Myocyte (in vitro differentiated cells): ENCODE measurements at places on chromosomes 2 and 18.

DNA sequence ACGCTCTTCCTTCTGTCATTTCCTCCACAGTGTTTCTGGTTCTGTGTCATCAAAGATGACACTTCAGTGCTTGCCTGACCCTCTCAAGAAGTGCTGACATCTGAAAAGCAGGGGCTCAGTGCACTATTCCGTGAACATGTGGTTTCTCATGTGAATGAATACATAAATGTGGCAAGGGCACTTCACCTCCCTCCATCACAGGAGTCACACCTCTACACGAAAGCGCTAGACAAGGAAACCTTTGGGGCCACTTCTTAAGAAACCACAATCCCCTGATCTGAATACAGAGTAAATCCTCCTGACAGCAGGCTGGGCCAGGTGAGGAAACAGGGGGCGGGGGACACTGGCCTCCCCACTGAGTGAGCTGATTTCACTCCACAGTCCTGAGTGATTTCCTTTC, 145.8 kb upstream of the ACAA2 start:
- no peak for DNase-seq

- DNase-seq = no peak
These were observed 179.7 kb downstream of the MCFD2 start for GRCh38 chr2:46735730-46736493.

GRCh38 chr18:67508146-67508545, 8.4 kb downstream of the DSEL start:
- DNase-seq = no peak

DNA sequence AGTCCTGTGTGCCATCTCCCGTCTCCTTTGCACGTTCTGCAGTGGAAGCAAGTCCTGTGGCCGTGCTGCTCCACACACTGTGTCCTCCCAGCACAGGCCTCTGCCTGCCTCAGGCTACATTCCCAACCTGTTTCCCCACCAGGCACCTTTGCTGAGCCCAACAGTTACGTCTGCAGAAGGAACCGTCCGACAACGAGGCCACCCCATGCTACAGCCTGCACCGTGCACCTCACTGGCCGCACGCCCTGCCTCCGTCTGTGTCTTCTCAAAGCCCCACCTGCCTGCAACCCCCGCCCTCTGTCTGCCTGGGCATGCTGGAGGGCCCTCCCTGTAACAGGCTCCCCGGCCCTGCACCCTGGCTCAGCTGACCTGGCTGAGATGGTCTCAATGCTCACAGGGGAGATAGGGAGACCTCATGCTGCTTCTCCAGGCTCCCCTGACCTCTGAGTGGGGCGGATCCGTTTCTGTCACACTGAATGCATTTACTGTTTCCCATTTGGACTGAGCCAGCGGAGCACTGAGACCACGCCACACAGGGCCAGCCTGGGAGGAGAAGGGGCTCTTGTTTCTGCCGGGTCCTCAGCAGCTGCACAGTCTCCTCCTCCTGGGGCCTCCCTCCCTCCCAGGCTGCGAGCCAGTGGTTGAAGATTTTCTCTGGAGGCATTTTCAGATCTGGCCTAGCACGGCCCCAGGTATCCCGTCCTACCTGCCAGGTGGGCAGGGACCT, 109.1 kb upstream of the OTOS start:
- DNase-seq = peak; percentile 60

GRCh38 chr18:61609131-61609530, 275.9 kb downstream of the CDH20 start:
- no peak for DNase-seq

GRCh38 chr18:55245211-55245614, 286.0 kb upstream of the CCDC68 start:
- DNase-seq = no peak

GRCh38 chr2:14560716-14561115, 71.8 kb upstream of the LRATD1 start:
- DNase-seq = no peak

GRCh38 chr18:6294148-6294784, 120.4 kb downstream of the L3MBTL4 start:
- no peak for DNase-seq

DNA sequence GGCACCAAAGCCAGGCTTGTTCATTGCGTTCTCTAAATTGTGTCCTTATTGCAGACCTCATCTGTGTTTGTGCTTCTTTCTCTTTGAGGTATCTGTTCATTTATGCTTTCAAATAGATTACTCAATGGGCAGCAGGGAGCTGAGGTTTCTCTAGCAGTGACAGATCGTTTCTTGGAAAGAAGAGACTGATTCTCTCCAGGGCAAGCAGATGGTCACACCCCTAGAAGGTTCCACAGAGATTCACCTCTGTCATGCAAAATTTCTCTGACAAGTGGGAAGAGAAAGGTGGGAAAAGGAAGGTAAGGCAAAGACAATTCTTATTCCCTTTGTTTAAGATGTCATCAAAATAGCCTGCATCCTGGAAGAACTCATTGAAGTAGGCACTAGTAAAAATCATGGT, 14.0 kb downstream of the DLGAP1 start:
- DNase-seq = no peak

DNA sequence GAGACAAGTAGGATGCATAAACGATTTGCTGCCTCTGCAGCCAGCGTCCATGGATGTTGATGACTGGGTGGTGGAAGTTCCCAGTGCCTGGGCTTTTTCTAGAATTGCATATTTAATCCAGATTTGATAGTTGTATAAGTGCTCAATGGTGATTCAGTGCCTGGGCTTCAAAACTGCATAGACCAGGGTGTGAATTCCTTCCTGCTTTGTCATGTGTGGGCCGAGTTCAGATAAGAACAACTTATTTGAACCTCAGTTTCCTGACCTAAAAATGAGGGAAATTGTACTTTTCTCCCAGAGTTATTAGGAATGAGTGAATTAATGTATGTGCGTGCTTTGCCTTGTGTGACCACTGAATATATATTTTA, 154.6 kb downstream of the WDSUB1 start:
- no peak for DNase-seq

- DNase-seq = no peak
These were observed 4.2 kb upstream of the ONECUT2 start for GRCh38 chr18:57431002-57431382.

- no peak for DNase-seq
These were observed 2089.7 kb upstream of the CELF4 start for GRCh38 chr18:39655341-39655740.

DNA sequence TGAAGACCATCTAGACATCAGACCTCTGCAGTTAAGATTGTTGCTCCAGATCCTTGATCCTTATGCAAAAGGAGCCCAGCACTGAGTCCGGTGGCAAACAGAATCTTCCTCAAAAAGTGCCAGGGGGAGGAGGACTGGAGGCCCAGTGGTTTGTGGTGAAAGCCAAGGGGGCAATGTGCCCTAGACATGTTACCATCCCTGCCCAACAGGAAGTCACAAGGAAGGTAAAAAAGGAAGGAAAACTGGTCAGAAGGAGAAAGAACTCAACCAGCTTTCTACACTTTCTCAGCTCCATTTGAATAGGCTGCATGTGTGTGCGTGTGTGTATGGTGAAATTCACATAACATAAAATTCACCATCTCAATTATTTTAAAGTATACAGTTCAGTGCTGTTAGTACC, 25.0 kb upstream of the KDM3A start:
- DNase-seq = no peak

DNA sequence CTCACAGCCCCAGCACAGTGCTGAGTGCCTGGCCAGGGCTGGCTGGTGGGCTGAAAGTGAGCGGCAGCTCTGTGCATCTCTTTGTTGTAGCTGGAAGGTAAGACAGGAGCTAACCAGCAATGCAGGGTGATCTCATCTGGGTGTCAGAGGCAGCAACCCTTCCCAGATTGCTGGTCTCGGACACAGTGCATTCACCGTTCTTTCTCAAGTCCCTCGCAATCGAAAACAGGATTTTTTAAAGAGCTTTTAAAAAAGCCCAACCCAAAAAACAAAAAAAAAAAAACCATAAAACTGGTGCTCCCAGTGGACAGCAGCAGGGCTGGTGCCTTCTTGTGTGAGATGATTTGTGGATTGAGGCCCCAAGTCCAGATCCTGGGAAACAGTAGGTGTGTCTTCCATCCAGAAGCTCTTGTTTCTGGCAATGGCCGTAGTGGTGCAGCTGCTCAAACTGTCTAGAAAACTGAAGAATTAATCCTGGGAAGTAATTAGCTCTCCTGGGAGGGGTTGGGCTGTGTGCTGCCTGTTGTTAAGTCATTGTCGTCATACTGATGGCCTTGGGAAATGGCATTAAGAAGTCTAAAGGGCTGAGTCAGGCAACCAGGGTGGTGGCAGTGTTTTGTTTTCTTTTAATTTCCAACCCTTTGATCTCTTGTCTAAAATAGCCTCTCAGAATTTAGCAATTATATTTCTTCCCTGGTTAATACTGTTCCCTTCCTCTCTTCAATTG, 156.7 kb downstream of the KLHL29 start:
- peak; percentile 58 for DNase-seq

GRCh38 chr2:8642366-8643068, 39.3 kb upstream of the ID2 start:
- DNase-seq = no peak

DNA sequence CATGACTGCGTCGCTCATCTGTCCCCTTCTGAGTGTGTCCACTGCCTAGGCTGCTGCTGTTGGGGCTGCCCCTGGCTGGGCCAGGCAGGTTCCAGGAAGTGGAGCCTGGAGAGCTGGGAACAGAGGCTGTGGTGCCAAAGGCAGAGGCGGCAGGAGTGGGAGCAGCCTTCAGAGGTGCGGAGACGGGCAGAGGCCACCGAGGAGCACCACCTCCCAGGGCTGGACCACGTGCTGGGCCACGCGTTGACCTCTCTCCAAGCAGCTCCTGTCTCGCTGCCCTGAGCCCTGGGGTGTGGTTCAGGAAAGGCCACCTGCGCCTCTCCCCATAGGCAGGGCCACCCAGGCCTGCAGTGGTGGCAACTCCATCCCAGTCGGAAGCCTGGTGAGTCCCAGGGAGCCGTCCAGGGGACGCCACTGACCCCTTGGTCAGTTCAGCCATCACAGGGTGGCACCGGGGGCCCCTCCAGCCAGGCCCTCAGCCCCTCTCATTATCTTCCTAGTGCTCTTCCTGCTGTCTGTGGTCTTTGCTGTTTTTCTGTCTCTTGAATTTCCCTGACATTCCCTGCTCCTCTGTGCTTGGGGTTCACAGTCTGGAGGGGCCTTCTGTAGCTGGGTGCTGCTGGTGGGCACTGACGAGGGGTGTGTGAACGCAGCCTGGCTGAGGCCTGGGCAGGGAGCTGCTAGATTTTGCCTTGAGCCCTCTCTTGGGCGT, 122.8 kb upstream of the HS6ST1 start:
- DNase-seq = no peak

- no peak for DNase-seq
These were observed 27.8 kb downstream of the RAB31 start for GRCh38 chr18:9735879-9736278.

- no peak for DNase-seq
These were observed 50.0 kb downstream of the TMEM163 start for GRCh38 chr2:134668821-134669220.

DNA sequence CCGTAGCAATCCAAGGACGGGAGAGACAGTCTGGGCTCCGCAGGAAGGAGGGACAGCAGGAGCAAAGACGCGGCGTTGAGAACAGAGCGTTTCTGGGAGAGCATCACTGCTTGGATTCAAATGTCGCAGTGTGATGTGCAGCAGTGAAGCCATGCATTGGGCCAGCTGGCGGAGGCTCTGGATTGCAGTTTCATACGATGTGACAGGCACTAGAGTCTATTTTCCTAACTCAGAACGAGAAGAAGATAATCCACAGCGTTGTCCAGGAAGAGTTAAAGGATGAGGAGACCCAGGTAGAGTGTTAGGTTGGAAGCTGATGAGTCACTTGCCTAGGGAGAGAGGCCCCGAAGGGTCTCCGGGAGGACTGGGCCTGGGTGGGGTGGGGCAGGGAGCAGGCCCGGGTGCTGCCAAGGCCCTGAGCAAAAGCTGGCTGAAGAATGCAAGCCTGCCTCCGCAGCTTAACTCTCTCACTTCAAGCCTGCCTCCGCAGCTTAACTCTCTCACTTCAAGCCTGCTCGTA, 17.7 kb upstream of the SEMA4C start:
- DNase-seq = no peak

- no peak for DNase-seq
These were observed 517.0 kb upstream of the KLHL29 start for GRCh38 chr2:22867973-22868372.

- no peak for DNase-seq
These were observed 14.6 kb downstream of the PTPN18 start for GRCh38 chr2:130370490-130370889.

GRCh38 chr2:182929972-182930371, 63.5 kb upstream of the FRZB start:
- DNase-seq = no peak

DNA sequence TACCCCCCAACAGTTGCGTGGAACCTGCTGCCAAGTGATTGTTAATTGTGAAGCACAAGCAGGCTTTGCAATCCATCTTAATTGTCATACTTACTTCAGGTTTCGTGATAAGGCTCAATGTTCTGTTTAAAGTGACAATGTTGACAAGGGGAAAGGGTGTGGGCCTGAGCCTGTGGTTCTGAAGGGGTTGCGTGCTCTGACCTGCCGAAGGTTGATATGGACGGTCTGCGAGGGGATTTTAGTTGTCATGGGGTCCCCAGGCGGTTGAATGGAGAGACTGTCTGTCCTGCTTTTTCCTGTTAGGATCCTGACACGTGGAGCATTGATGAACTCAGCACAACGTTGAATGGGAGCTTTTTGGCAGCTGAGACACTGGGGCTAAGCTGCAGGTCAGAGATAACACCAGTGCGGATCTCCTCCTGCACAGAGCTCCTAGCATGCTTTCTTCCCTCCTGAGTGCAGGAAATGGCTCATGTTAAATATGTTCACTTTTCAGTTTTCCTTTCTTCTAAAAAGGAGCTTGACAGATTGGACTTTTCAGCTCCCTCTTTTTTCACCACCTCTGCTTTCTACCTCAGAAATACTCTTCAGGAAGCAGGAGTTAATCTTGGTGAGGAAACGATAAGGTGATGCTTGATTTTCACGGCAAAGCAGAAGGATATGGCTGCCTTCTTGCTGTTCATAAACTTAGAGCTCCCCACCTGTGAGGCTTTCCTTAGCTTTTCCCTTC, 62.9 kb upstream of the ZEB2 start:
- no peak for DNase-seq

DNA sequence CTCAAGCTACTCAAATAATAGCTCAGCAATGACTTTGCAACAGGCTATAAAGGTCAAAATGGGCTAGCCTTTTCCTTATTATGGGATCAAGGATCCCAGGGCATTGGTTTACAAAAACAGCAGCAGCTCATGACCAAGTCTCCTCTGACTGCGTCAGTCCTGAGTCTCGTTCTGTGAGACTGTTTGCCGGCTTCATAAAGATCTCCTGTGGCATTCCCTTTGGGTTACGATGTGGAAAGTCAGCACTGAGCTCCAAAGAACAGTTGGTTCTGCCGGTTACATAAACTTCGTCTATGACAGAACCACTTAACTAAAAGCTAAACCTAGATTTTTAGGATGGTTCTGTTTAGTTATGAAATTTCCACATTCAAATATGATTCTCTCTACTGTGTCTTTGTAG, 674.9 kb downstream of the ZEB2 start:
- peak; percentile 9 for DNase-seq

- DNase-seq = no peak
These were observed 139.4 kb downstream of the FAM210A start for GRCh38 chr18:13587001-13587400.
